ENCODE measurements at places on chromosomes 4 and X. TPM values are rescaled to one million over a fixed set of nuclear protein-coding genes. Genes with fewer than 3 reads are reported as not detected.

Gene RTL9
- 0.10 TPM for total RNA-seq

Gene CXCL5
- not detected for total RNA-seq

Gene MYOZ2
- total RNA-seq, result not detected

Gene G3BP2
- 153 TPM for total RNA-seq

Gene H2AZ1
- total RNA-seq, result 839 TPM

Gene KCNIP4
- total RNA-seq, result not detected

- DNase-seq, result no peak
These were observed 272.9 kb upstream of the ARX start for GRCh38 chrX:25288676-25289075.

DNA sequence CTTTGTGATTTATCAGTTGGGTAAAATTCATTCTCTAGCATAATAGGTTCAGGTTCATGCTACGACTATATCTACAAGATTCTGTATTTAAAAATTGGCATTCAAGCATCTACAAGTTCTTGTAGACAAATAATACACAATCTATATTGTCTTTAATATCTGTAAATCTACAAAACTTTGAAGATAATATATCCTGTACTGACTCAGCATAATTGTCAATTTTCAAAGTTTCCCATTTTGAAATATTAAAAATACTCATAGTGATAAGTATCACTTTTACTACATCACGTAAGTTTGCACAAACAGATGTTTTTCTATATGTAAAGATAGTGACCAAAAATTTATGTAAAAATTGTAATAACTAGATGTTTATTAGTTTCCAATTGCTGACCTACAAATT, 360.6 kb downstream of the FSTL5 start:
- no peak for DNase-seq

- no peak for DNase-seq
These were observed 61.3 kb downstream of the STPG2 start for GRCh38 chr4:98081936-98082335.

DNA sequence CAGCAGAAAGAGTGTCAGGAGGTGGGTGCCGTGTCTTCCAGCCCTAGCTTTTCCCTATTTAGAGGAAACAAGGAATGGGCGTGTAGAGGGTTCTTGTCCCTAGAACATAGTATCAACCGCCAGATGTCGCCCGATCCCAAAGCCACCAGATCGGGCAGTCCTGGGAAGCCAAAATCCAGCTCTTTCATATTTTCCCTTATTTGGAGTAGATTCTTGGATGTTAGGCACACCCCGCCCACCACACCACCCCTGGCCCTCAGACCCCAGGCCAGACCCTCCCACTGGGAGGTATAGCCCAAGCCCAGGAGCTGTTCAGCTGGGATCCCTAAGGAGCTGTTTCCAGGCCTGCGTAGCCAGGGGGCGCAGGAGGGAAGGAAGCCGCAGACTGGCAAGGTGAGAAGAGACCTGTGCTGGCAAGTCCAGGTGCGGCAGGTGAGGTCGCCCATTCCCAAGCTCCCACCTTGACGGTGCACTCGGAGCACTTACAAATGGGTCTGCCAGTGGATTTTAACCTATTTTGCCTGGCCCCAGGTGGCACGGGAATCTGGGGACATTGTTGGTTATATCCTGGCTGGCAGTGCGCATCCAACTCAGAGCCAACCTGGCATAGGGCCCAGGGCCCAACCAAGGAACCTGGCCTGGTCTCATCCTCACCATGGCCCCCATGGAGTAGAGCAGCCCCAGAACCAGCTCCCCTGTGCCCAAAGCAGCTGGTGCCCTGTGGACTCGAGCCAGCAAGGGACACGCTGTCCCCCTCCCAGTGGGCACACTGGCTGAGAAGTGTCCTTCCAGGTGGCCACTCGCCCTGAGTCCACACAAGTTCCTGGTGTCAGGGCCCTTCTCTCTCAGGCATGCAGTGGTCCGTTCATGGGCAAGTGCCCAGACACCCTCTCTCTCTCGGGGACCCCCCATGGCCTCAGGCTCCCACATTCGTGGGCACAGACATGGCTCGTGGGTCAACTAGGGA, 811 bp downstream of the FLNA start:
- DNase-seq, result peak; percentile 78

- DNase-seq, result no peak
These were observed 43.1 kb upstream of the RPS6KA3 start for GRCh38 chrX:20309806-20310205.

DNA sequence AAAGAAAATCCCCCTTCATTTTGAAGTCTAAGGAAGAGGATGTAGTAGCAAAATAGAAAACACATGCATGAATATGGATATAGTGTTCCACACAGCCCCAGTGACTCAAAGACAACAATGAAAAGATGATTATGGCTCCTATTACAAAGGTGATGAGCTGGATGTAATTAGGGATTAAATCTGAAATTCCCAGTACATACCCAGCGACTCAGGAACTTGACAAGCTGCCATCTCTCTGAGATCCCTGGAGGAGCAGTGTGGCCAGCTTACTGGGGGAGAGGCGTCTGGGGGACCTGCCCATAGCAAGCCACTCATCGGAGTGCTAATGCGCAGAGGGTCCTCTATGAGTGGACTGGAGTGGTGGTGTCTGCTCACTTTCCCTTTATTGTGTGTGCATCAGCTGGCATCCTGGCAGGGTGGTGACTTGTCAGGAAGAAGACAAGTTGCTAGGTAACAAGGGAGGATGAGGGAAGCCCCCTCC, 42.7 kb upstream of the MGST2 start:
- DNase-seq, result no peak

- peak; percentile 34 for DNase-seq
These were observed 103.5 kb downstream of the LDB2 start for GRCh38 chr4:16794816-16795445.

GRCh38 chr4:6252051-6252450, 17.6 kb upstream of the WFS1 start:
- no peak for DNase-seq

DNA sequence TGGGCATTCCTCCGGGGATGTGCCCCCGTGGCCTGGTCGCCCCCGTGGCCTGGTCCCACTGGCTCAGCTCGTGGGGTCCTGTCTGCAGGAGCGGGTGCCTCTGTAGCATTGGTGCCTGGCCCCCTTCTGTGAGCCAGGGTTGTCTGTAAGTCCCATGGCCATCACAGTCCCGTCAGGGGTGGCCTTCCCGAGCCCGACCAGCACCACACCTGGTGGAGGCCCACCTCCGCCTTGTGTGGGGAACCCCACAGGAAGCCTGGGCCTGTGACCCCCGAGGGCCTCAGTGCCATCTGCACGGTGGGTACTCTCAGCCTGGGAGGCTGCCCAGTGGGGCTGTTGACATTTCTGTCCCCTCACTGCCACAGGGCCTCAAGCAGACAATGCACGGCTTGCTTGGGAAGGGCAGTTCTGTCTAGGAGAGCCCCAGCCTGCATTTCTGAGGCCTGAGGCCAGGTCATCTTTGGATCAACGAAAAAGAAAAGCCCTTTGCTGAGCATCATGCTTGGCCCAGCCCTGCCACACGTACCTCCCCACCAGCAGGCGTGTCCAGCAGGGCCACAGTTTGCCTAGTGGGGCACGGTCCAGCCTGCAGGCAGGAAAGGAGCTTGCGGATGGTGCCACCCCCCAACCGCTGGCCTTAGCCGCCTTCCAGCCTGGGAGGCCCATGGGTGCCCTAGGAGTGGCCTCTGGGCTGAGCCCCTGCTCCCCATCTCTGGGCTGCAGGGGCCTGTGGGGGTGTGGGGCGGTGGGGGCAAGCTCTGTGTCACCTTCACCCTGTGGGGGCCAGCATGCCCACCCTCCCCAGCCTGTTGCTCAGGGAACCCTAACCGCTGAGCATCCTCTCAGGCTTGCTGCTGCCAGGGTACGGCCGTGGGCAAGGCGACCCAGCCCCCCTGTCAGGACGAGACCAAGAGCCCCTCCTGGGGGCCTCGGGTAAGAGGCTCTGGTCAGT, 23.2 kb downstream of the NKX1-1 start:
- DNase-seq, result no peak

- no peak for DNase-seq
These were observed 332.8 kb downstream of the GASK1B start for GRCh38 chr4:157840034-157840433.
